ENCODE measurements at places on chromosomes 5 and 9.

DNA sequence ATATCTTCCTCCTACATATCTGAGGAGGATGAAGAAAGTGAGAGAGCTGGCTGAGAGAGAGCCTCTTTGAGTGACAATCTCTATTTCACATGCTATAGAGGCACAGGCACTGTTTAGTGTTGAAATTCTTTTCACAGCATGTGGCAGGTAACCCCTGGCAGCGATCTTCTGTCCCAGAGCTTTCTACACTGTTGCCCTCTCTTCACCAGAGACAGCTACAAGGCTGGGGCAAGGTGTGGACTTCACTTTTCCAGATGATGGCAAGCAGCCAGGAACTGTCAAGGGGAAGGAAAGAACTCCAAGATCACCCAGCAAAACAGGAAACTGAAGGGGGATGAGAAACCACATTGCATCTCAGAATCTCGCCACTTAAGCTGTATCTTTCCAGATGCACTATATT, 205.2 kb downstream of the CAAP1 start:
- no peak for DNase-seq

- no peak for DNase-seq
These were observed 151.8 kb downstream of the MUSK start for GRCh38 chr9:110820381-110820780.

DNA sequence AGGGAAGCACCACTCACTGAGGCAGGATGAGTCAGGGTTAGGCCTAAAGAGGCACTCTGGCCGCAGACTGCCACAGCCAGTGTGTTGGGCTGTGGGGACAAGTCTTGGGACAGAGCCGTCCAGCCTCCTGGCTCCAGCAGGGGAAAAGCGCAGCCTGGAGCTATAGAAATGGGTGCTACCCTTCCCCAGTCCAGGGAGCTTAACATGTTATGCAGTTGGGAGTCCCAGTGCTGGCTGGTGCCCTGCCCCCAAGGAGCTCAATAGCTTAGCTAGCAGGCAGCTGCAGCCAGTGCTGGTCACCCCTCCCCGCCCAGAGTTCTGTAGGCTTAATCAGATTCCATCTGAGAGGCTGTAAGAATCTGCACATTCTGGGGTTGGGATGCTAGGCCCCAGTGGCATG, 399.6 kb upstream of the TUSC1 start:
- DNase-seq = no peak

- DNase-seq = no peak
These were observed 266.7 kb downstream of the NSG2 start for GRCh38 chr5:174312270-174312617.

DNA sequence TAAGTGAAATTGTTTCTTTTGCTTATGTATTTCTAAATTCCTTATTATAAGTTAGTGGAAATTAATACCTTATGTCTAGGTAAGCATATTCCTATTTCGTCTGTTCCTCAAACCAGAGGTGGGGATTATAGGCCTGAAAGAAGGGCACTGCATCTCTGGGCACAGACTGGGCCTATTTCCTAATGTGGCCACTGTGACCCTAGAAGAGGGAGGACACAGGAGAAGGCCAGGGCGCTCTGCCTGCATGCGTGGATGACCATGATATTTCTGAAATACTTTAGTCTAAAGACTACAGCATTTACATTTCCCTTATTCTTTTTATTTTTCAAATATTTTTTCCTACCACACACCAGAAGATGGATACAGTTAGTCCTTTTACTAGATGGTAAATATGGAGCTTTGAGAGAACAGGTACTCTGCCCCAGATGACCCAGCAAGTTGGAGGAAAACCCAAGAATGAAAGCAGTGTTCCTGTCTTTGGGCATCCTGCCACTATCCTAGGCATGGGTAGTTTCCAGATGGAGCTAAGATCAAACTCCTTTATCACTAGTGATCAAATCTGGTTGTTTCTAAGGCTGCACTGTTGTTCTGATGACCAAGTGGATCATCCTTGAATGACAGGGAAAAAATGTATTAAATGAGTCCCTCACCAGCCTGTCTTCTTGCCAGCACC, 27.8 kb downstream of the RUSC2 start:
- DNase-seq = no peak

DNA sequence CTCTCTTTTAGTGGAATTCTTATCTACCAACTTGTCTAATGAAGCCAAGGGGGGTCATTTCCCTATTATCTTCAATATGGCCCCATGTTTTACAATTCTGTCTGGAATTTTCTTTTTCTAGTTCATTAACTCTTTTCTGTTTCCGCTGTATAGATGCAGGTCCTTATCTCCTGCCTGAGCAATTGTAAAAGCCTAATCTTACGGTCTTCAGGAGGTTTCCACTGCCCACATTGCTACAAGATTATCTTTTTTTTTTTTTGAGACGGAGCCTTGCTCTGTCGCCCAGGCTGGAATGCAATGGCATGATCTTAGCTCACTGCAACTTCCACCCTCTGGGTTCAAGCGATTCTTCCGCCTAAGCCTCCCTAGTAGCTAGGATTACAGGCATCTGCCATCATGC, 132.3 kb downstream of the UNC13B start:
- no peak for DNase-seq

DNA sequence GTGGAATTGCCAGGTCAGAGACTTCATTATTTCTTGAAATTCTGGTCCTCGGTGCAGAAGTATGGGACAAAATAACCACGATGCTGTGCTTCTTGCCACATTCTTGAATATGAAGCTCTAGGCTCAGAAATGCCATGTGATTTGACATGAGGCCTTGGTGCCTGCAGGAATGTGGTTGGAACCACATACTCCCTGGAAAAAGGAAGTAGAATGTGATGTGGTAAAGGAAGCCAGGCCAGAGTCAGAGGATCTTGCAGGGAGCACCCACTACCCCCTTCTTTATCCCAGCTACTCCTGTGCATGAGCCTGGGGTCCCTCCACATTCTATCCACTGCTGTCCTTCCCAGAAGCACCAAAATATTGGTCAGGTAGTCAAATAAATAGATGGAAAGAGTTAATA, 80.9 kb downstream of the FOXD1 start:
- no peak for DNase-seq

GRCh38 chr9:123401879-123402513, 46.0 kb downstream of the CRB2 start:
- no peak for DNase-seq

- no peak for DNase-seq
These were observed 755.4 kb upstream of the CTNND2 start for GRCh38 chr5:12659686-12660085.

DNA sequence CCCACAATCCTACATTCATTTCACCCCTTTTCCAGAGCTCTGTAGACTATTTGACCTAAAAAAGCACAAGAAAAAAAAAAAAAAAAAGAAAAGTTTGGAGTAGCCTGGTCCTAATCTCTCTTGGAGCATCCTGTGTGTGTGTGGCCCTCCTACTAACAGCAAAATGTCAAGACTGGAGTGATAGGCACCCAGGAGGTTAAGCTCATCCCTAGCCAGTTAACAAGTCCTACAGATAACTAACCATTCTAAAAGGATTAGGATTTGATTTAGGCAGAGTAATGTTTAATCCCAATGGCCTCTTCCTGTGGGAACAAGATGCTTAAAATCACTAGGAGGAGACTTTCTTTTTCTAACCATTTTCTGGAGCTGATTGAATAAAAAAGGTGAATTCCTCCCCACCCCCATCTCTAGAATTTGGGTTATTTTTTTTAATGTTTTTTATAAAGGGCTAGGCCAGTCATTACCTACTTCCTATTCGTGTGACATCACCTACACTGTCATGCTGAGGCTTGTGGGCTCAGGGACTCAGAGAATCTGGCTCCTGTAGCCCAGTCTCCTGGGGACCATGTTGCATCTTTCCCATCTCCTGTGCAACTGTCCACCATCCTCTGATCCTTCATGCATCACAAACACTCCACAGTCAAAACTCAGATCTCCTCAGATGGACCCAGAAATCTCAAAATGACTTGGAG, 43.2 kb upstream of the NR3C1 start:
- DNase-seq = no peak
